ENCODE measurements at places on chromosomes 2 and 18. TPM values are rescaled to one million over a fixed set of nuclear protein-coding genes. Genes with fewer than 3 reads are reported as not detected.

The MAPK4 gene
- 0.15 TPM for total RNA-seq

The HOXD11 gene
- 5.4 TPM for total RNA-seq

The COLEC11 gene
- 0.76 TPM for total RNA-seq

The HK2 gene
- 0.96 TPM for total RNA-seq

The C2orf15 gene
- 0.58 TPM for total RNA-seq

The AGXT gene
- not detected for total RNA-seq

The CHRNG gene
- not detected for total RNA-seq

The SIX3 gene
- 3.3 TPM for total RNA-seq

The EML6 gene
- 1.2 TPM for total RNA-seq
